ENCODE measurements at places on chromosomes 6 and 20.

DNA sequence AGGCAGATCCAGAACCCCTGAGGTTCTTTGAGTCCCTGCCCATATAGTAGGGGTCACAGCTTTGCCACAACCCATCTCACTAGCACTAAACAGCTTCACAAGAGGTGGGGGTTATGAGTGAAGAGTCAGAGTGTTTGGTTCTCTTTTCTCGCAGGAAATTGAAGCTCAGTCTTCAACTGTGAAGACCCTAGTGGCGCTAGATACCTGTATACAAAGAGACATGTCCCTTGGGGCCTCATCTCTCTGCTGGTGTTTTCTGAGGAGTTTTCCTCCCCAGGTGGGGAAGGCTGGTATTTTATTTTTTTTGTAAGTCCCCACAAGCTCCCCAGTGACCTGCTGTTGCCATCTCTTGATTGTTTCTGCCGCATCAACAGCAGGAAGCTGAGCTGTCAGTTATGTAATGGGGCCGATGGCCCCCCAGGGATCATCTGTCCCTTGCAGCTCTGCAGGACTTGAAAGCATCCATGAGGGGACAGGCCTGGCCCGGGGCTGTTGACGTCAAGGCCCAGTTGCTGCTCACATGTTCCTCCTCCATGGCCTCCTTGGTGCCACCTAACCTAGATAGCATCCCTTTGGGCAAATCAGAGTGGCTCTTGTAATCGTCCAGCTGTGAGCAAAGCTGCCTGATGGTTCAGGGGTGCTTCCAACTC lies 23.1 kb downstream of the STK35 start:
- no peak for DNase-seq

GRCh38 chr6:18763086-18763485 lies 375.9 kb downstream of the RNF144B start:
- DNase-seq = no peak

DNA sequence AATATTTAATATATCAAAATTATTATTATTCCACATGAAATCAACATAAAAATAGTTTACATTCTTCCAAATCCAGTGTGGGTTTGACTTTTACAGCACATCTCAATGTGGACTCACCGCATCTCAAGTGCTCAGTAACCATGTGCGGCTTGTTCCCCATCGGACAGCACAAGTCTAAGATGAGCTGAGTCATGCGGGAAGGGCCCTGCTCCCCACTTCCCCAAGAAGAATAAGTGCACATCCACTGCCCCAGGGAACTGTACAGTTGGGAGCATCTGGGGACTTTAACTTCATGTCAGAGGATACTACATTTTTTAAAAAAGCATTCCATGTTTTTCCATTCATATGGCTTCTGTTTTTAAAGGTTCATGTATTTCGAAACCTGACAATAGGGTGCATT lies 325.6 kb downstream of the BTBD3 start:
- no peak for DNase-seq

- no peak for DNase-seq
Measured at GRCh38 chr6:1015825-1016224, 296.1 kb upstream of the FOXQ1 start.

DNA sequence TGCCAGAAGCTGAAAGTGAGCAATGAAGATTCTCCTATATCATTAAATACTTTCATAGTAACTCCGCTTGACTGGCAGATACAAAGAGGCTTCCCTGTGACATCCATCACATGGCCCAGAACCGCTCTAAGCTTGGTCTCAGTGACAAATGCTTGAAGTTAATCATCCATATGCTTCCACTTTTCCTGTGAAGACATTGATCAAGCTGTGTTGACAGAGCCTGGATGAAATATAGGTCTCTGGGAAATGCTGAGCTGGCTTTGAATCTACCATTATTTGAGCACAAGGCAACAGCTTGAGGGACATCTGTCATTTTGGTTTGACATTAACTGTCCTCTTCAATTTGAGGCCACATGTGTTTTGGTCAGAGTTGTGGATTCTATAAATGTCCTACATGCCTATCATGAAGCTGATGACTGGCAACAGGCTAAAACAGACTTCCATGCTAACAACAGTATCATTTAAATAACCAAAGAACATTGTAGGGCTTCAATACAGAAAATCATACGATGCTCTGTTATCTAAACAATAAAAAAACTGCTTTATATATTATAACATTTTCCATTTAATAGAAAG lies 402.2 kb upstream of the IRAK1BP1 start:
- no peak for DNase-seq

- DNase-seq = no peak
Measured at GRCh38 chr20:38143646-38144554, 21.2 kb downstream of the TGM2 start.

- no peak for DNase-seq
Measured at GRCh38 chr6:25006565-25007001, 70.8 kb upstream of the RIPOR2 start.

- DNase-seq = no peak
Measured at GRCh38 chr20:2379511-2380229, 1.0 kb upstream of the TGM6 start.

DNA sequence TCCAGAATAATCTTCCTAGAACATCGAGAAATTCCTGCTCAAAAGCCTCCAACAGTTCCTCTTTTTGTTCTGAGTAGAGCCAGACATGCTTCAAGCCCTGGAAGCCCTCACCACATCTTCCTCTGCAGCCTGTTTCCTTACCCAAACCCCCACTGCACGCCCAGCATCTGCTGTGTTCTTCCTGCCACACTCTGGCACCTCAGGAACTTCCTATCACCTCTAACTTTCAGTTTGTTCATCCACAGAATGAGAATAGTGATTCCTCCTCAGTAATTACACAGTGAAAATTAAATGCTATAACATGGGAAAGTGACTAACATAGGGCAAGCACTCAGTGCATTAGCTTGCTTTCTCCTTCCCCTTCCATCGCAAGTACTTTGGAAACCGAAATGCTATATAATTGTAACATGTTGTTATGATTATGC lies 26.3 kb downstream of the C6orf89 start:
- DNase-seq = no peak

DNA sequence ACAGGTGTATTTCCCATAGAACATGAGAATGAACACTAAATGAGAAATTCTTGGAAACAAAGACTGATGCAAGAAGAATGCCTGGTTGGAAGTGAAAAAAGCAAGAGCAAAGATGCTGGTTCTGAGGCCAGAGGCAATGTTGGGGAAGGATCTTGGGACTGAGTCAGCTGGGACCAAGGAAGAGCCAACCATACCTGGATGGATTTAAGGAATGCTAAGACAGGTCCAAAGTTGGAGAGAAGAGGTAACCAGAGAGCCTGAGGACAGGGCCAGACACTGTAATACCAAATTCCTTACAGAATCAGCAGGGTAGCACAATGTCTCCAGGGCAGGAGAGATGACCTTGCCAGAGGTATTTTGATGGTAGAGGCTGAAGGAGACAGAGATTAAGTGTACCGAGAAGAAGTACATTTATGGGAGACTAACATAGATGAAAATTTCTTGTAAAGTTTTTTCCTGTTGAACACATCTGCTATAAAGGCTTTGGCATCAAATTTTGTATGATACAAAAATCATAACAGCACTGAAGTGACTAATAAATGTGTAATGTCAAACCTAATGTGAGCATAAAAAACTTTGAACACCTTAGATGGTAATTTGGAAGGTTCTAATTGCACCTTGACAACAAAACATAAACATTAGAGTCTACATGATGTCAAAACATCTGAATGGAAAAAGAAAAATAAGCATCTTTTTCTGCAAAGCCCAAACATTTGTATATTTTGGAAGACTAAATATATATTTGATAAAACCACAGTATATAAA lies 221.7 kb upstream of the MARCKS start:
- DNase-seq = no peak

GRCh38 chr20:39910536-39910935 lies 778.5 kb downstream of the MAFB start:
- no peak for DNase-seq

GRCh38 chr6:3162565-3163247 lies 5.4 kb upstream of the TUBB2A start:
- DNase-seq = no peak

DNA sequence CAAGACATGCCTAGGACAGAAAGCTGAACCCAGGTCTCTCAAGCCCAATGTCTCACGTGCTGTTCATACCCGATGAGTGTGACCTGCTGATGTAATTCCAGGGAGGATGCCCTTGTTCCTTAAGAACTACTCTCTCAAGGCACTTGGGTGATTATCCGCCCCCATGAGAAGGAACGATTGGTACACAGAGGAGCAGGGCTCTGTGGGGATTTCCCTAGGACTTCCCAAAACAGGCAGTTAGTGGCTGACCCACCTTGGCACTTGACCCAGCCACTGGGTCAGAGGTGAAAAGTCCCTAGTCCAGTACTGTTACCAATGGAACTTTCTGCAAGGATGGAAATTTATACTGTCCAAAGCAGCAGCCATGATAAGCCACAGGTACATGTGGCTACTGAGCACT lies 9.2 kb upstream of the BPIFB6 start:
- DNase-seq = no peak

DNA sequence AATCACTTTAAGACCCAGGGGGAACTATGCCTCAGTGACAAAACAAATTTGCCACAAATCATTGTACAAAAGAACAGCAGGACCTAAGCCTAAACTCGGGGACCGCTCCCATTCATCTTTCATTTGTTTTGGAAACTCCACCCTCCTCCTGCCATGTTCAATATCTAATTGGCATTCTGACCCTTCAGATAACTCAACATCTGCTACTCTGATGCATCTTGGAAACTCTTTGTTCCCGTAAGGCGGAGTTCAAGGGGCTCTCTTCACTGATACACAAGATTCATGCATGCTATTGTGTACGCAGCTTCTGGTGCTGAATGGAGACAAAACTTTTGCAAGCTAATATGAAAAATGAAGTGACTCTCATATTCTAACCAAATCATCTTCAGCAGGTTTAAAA lies 187.6 kb downstream of the ZFP64 start:
- no peak for DNase-seq

- DNase-seq = no peak
Measured at GRCh38 chr20:22379472-22379871, 204.9 kb downstream of the FOXA2 start.

DNA sequence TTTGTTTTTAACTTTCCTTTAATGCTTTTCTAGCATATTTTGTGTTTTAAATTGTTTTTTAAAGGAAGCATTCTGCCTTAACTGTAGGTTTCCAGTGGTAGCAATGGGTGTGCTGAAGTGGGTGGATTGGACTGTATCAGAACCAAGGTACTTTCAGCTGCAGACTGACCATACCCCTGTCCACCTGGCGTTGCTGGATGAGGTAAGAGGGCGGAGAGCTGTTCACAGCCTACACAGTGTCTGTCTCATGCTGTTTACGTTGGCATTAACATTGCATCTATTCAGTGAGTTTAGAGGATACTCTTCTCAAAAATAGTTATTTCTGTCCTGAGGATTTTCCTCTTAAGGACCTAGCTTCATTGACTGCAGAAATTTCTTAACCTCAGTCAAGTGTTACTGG lies 11.9 kb downstream of the NELFCD start:
- no peak for DNase-seq

- no peak for DNase-seq
Measured at GRCh38 chr6:160739955-160740354, 37.9 kb downstream of the PLG start.

- DNase-seq = no peak
Measured at GRCh38 chr6:44190715-44191114, 26.0 kb upstream of the MYMX start.

DNA sequence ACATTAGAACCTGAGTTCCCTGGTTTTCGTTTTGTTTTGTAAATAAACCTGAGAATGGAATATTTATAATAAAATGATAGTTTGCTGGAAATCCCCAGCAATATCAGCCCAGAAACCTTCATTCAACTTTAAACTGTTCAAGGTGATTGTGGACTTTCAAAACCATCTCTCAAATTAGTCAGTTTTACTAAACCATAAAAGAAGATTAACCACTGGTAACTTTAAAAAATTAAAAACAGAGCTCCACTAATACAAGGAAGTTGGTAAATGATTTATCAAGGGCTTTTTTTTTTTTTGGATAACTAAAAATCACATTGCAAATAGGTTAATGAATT lies 10.0 kb downstream of the MBOAT1 start:
- DNase-seq = no peak

- DNase-seq = no peak
Measured at GRCh38 chr6:138424004-138424904, 20.2 kb downstream of the HEBP2 start.

- DNase-seq = no peak
Measured at GRCh38 chr6:33717934-33718455, 6.5 kb upstream of the UQCC2 start.

DNA sequence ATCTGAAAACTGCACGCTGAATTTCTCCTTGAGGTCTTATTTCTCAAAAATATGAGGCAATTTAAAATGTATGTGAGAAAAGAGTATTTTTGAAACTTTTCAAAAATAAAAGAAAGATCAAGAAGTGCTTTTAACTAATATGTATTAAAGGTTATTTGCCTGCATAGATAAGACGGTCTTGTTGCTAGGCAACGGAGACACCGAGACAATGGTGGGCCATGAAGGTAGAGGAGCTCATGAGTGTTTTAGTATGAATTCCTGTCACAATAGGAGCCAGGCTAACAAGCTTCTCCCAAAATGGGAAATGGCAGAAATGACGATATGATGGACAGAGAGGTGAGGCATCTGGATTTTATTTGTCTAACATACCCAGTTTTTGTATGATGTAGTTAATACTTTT lies 308.2 kb downstream of the SLC35F1 start:
- DNase-seq = no peak

DNA sequence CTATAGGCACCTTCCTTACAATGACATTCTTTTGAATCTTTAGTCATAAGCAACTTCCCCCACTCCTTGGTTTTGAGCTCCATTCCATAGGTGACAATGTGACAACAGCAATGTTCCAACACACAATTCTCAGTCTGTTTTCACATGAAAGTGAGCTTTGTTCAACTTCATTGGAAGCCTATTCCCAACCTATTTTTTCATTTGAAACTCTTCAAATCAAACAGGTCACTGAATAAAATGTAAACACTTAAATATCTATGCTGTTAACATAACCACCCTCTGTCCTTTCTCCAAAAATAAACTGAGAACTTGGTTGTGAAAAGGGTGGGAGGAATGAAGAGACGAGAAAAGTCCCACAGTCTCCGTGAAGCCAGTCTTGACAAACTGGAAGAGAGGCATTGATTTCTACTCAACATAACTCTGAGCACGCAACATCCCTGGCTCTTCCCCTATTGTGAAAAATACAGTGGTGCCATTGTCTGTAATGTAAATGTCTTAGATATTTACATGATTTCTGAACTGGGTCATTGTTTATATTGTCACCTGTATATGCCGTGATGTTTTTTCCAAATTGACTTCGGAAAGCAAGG lies 343.1 kb downstream of the TFAP2A start:
- DNase-seq = no peak

DNA sequence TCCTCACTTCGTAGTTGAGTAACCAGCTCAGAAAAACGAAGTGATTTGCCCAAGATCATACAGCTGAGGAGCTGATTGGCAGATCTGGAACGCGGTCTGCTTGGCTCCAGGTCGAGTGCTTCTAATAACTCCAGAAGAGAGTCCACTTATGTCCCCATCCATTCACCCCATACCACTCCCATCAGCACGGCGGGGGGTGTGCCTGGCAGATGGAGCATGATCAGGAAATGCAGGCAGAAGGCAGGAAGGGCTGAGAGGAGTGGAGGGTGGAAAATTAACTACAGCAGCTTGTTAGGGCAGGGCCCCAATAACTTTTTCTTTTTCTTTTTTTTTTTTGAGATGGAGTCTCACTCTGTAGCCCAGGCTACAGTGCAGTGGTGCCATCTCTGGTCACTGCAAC lies 15.0 kb downstream of the FITM2 start:
- DNase-seq = no peak
